ENCODE measurements at places on chromosomes 5 and 9.

- no peak for DNase-seq
Measured at GRCh38 chr5:153122403-153122802, 368.1 kb upstream of the GRIA1 start.

DNA sequence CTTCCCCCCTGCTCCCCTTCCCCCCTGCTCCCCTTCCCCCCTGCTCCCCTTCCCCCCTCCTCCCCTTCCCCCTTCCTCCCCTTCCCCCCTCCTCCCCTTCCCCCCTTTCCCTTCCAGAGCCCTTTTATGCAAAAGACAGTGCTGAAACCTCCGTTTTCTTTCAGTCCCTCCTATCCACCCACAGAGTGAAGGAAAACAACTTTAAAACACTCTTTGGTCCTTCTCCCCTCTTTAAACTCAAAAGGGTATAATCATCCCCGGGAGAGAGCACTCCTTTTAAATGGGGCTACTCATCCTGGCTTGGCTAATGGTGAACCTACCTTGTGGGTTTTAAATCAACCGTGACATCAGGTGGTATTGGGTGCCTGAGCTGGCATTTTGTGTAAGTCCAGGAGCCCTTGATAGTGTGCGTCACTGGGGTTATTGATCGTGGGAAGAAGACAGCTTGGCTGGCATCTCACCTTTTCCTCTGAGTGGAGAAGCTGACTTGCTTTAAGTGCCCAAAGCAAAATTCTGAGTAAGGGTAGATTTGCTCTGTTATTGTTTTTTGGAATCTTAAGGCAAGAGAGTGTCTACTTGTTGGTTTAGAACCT, 2.7 kb downstream of the LARP1 start:
- DNase-seq: peak; percentile 23

DNA sequence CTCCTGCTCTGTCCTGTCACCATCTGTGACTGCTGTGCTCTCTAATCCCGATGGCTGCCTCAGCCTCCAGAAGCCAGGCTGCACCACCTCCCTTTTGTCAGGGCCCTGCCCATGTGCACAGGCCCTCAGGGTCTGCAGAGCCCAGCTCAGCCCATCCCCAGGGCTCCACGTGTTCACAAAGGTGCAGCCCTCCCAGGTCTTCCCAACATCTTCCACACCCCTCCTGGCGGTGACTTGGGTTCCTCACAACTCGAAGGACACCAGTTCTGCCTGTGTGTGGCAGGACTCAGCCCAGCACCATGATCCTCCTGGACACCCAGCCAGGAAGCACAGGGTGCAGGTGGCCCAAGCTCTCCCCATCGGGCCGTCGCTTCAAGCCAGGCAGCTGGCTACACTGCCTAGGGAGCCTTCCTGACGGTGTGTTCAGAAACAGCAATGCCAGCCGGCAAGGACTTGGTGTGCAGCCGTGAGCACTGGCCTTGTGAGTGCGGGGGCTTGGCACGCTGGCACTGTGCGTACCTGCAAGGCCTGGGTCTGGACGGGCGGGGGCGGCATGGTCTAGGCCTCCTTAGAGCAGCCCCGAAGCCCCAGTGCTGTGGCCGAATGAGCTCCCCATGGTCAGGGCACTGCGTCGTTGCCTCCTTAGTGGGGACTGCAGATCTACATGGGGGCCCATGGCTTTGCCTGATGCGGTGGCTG, 96.1 kb downstream of the MRPL36 start:
- no peak for DNase-seq

GRCh38 chr5:78758169-78758839, 109.7 kb upstream of the LHFPL2 start:
- no peak for DNase-seq

DNA sequence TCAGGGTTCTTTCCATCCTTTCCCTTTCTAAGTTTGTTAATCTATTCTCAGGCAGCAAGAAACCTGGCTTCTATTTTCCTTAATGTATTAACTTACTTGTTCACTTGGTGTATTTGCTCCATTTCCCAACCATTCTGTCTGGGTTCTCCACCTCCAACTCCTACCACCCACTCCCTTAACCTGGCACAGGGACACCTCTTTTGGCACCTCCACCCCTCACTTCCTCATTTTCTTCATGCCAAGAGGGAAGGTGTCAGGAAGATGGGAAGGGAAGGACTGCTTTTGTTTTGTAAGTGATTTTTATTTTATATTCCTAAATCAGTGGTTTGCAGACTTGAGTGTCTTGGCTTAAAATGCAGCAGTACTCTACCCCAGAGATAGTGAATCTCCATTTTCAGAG, 166.1 kb downstream of the TRIO start:
- DNase-seq: no peak

DNA sequence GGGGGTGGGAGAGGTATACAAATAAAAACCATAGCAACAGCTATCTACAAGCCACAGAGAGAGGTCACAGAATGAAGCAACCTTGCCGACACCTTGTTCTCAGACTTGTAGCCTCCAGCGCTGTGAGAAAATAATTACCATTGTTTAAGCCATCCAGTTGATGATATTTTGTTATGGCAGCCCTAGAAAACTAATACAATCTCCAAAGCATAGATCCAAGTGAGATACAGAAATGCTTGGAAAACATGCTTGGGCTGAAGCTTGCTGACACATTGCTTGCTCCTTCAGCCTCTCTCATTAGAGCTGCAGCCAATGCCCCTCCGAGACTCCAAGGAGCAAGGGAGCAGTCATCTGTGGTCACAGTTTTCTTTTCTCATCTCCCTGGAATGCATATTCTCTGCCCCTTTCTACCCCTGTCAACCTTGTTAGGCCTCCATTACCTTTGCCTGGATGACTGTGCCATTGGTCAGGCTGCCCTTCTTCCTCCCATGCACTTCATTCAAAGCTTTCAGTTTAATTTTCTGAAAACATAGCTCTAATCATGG, 401.4 kb upstream of the KLF4 start:
- DNase-seq: no peak

- no peak for DNase-seq
Measured at GRCh38 chr9:130526193-130526853, 53.1 kb upstream of the FUBP3 start.

DNA sequence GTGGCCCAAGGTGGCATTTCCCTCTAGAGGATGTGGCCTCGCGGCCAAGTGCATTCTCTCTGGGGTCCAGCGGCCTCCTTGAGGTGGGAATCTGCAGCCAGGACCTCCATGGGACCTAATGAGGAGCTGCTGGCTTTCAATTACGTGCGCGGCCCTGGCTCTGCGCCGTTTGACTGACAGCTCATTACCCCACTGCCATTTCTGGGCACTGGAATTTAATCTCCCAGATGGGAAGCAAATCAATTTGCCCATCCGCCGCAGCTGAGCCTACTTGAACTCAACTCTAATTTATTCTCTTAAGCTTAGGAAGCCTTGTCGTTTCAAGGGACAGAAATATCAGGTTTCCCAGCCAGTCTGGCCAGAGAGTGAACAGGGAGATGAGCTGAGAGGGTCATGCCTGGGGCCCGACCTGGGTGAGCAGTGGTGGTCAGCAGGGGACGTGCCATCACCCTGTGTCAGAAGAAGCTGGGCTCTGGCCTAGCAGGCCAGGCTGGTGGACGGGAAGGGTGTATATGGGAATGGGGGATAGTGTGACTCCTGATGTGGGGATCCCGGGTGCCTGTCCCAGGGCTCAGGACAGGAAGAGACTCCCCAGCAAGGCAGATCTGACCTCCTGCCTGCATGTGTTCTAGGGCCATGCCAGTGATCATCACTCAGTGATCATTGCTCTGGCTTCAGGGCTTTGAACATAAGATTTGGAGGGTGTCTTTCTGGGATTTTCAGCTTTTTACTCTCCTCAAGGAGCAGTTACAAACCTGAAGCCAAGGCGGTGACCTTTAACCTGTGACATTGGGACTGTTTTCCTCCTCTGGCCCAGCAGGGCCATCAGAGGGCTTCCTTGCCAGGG, 69.7 kb downstream of the MACROH2A1 start:
- no peak for DNase-seq

DNA sequence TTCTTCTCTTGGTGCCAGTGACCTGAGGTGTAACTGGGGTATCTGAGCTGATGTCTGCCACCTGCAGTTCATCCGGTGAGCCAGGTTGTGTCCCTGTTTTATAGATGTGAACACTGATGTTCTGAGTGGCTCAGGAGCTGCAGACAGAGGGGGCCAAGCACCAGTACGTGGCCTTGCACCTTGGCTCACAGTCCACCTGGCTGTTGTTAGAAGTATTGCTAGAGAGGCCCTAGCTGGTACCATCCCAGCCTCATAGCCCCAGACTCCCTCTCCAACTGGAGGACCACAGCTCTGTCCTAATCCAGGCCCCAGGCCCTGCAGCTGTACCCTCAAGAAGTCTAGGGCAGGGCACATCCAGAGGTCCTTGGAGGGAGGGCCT, 16.2 kb downstream of the PHF2 start:
- no peak for DNase-seq

DNA sequence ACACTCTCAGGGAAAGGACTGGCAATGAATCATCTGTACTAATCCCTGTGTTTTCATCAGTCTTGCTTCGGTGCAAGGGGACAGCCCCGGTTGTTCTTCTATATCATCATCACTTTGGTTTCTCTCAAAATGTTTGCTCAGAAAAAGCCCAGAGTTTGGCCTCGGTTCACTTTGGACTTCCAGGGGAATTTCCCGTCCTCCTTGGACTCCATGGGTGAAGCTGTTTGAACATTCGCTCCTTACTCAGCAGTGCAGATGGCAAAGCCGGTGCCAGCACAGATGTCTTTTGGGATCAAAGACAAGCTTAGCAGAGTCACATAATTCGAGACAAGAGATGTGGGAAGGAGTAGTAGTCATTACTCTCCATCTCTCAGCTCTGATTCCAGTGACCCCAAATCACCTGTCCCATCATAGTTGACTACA, 69.8 kb upstream of the TNFSF8 start:
- no peak for DNase-seq

DNA sequence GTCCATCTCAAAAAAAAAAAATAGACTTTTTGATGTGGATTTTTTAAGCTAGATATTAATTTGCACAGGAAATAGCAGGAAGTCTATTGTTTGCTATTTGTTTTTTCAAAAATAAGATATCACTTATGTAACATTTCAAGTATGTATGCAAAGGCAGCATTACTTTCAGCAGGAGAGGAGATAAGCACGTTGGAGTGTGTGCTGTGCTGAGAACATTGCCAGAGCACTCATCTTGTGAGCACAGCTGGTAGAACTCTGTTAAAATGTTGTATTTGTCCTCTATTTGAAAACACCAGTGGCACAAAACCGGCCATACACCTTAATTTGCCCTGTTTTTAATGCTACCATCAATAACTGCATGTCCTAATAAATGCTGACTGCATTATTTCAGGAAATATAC, 1061.9 kb upstream of the CDH18 start:
- DNase-seq: no peak

GRCh38 chr9:20790721-20791120, 106.7 kb downstream of the FOCAD start:
- DNase-seq: no peak

GRCh38 chr9:107712390-107712789, 222.8 kb upstream of the KLF4 start:
- no peak for DNase-seq

GRCh38 chr5:138141734-138142133, 2.5 kb upstream of the NME5 start:
- no peak for DNase-seq

GRCh38 chr5:171586436-171586835, 167.0 kb downstream of the FGF18 start:
- DNase-seq: no peak

DNA sequence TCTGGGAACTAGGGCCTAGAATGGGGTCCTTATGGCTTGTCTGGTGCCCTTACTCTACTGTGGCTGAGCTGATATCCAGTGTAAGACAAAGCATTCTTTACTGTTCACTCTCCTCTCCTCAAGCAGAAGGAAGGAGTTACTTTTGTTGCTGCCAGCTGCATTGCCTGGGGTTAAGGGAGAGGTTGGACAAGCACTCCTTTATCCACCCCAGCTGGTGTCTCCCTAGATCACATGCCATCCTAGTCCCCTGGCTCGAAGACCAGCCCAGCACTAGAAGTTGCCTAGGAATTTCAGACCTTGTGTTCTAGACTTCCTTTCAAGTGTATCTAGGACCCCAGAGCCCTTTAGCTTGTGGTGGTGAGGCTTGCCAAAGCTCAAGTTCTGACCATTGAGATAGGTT, 1051.5 kb upstream of the C9orf72 start:
- DNase-seq: no peak

- no peak for DNase-seq
Measured at GRCh38 chr9:10252174-10252573, 360.6 kb downstream of the PTPRD start.

DNA sequence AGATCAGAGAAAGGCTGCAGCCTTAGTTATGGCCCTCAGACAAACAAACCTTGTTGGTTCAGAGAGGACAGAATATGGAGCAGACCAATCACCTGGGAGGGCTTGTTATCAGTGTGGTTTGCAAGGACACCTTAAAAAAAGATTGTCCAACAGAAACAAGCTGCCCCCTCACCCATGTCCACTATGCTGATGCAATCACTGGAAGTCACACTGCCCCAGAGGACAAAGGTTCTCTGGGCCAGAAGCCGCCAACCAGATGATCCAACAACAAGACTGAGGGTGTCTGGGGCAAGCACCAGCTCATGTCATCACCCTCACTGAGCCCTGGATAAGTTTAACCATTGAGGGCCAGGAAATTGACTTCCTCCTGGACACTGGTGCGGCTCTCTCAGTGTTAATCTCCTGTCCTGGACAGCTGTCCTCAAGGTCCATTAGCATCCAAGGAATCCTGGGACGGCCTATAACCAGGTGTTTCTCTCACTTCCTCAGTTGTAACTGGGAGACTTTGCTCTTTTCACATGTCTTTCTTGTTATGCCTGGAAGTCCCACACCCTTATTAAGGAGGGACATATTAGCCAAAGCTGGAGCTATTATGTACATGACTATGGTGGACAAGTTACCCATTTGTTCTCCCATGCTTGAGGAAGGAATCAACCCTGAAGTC, 36.9 kb upstream of the TBCA start:
- DNase-seq: no peak

DNA sequence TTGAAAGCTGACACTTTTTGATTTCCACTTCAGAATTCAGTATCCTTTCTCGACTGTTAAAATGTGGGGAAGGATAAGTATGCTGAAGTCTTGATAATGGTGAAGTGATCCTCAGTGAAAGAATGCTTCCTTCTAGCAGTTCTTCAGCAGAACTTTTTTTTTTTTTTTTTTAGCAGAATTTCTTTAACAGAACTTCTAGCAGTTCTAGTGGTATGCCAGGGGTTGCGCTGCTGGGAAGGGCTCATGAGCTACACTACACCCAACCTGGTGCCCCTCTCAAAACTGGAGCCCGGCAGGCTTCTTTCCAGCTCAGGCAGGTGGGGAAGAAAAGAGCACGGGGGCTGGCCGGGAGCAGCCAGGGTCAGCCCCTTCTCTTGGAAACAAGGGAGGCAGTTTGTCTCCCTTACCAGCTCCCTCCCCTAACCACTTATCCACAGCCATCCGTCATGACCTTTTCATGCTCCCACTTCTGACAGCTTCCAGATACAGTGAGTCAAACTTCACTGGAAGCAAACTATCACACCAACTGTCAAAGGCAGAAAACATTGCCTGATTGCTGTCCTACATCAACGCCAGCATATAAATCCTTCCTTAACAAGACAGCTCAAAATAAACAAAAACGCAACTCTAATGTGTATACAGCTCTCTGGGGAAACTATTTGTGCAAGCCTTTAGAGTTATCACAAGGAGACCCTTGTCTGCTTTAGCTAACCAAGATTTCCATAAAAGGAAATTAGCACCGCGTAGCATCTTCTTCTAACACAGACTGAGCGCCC, 211.5 kb downstream of the GAPVD1 start:
- DNase-seq: no peak

All from stimulated activated CD8-positive, alpha-beta memory T cell treated with anti-CD3 and anti-CD28 coated beads, Interleukin-2, amount 100 ng/mL, for 1 hour (primary cell).